Endodermal cell (in vitro differentiated cells): ENCODE measurements at places on chromosomes 5 and 9.

DNA sequence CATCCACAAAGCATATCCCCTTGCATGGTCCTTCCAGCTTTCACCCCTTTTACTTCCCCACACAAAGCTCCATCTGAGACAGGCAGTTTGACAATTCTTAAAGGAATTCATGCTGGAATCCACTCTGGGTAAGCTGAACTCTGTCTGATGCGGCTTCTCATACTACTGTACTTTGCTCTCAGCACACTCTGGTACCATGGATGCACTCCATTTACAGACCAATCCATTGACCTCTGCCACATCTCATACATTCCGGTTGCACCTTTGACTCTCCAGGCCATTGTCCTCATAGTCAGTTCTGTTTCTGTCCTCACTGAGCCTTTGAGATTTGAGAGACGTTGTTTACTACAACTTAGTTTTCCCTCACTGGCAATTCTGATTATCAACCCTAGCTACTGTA is 12.2 kb downstream of the SPATA9 start:
- DNase-seq, result no peak

DNA sequence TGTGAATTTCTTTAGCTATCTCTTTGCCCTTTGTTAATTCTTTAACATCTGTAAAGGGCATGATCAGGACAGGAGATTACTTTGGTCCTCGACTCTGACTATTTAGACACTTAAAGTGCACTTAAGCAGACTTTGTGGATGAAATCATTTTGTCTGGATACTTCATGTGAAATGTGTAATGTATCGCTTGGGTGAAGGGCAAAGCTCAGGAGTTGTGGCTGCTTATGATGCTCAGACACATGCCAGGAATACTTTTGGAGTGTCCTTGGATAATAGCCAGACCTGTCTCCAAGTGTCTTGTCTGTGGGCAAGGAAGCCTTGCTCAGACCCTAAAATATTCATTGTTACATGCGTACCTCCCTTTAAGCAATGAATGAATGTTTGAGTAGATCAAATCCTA is 87.8 kb downstream of the RAI14 start:
- DNase-seq, result no peak

DNA sequence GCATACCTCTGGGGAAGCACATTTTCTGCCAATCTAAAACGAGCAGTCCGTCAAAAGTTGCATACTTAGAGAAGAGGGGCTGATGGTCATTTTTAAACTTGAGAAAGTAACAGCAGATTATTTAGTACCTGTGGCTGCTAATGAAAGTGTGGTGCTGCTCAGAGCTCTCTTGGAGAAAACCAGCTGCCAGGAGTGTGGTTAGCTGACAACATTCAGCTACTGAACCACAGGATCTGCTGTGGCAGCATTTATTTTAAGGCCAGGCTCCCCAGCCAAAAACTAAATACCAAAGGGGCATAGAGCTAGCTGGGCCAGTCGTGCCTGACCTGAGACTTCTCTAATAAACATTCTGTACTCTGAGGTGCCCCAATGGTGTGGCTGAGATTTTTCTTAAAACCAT is 203.6 kb downstream of the EDIL3 start:
- DNase-seq, result no peak

DNA sequence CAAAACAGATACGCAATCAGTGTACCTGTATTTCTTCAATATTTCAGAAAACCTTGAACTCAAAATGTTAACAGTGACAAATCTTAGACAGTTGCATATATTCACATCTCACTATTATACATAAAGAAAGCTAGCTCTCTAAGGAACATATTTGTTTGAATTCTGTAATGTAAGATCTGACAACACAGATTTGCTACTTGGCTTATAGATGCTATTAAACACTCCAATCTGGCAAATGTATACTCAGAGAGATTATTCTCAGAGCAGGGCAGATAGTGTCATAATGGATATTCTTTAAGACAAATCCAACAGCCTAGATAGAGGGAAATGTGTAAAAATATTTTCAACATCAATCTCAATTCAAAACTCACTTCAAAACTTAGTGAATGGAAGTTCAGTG is 794.5 kb upstream of the CDH9 start:
- DNase-seq, result no peak

GRCh38 chr5:160310552-160311295 is 1.6 kb downstream of the CCNJL start:
- peak; percentile 65 for DNase-seq

DNA sequence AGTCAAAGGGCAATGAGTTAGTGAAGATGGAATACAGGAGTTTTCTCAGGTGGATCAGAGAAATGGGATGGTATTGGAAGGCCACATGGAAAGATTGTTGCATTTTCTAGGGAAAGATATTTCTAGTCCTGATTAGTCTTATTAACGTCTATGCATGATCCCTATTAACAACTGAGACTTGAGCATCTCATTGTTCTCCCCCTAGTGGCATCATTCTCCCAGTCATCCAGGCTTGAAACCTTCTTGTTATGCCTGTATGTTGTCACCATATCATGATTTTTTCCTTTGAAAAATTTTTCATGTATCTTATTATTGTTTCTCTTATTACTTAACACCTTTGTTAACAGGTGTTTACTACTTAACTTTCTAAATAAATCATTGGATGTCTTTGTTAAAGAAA is 34.4 kb downstream of the KIF2A start:
- no peak for DNase-seq

DNA sequence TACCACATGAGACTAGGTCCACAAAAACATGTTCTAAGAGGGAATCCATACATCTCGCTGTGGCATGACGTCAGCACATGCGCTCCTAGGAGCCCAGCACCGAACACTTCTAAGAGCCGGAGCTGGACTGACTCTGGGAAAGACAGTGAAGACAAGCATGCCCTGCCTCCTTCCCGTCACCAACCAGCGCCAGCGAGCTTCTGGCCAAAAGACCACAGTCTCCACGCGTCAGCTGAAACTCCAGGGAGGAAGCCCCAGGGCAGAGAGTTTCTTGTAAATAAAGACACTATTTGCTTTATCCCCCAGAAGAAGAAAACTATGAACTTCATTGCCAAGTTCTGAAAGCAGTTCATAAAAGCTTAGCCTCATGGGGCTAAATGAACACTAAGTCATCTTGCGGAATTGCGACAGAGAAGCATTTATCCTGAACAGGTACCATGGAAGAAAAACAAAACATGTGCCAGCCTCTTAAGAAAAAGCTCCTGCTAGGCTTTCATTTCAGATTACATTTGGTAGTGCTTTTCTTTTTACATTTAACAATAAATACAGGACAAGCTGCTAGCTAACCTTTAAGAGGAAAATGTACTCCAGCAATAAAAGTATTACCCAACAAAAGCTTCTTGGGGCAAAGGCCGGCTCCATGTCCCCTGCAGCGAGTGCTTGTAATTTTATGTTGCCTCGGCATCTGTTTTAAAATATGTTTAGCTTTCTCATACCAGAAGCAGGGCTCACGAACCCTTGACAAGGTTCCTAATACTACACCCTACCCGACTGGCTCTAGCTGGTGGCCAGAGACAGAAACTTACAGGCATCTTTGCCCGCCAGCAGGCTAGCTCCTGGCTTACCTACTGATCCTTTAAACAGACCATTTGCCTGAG is 96.5 kb downstream of the PRRT1B start:
- DNase-seq, result no peak

- peak; percentile 89 for DNase-seq
Observed at GRCh38 chr5:112995764-112996618, 19.4 kb downstream of the DCP2 start.

DNA sequence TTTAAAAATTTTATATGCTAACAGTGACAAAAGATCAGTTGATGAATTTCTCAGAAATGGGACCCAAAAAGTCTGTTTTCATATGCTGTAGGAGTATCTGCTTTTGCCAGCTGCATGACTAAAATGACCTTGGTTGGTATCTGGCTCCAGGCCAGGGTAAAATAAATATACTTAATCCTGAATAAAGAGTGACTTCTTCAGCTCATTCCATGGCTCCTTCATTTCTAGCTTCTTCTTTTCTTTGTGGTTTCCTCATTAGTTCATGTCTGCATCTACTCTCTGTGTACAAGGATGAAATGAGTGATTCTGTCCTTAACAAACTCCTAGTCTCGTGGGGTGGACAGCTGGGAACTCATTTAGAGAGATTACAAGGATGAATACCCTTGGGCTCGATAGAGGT is 36.0 kb downstream of the RCL1 start:
- no peak for DNase-seq

- DNase-seq, result no peak
Observed at GRCh38 chr5:59421986-59422941, 471.3 kb downstream of the PDE4D start.

- DNase-seq, result no peak
Observed at GRCh38 chr5:78300464-78301045, 6.1 kb upstream of the AP3B1 start.

GRCh38 chr5:140423609-140424008 is 22.0 kb downstream of the ANKHD1 start:
- DNase-seq, result no peak

GRCh38 chr5:113759505-113759904 is 246.0 kb downstream of the YTHDC2 start:
- DNase-seq, result no peak

DNA sequence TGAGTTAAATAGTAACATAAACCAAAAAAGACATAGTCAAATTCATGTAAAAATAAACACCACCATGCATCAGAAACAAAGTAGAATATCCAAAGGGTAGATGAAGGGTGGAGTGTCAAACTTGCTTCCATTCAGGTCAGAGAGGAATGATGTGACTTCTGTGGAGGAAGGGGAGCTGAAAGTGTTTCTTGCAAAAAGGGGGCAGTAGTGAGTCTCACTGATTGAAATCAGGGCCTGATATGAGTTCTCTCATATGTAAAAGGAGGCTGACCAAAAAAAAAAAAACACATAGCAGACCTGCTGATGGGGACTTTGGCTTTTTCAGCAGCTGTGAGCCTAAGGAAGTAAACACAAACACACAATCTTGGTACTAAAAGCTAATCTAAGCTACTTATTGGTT is 38.8 kb upstream of the RGMB start:
- no peak for DNase-seq

DNA sequence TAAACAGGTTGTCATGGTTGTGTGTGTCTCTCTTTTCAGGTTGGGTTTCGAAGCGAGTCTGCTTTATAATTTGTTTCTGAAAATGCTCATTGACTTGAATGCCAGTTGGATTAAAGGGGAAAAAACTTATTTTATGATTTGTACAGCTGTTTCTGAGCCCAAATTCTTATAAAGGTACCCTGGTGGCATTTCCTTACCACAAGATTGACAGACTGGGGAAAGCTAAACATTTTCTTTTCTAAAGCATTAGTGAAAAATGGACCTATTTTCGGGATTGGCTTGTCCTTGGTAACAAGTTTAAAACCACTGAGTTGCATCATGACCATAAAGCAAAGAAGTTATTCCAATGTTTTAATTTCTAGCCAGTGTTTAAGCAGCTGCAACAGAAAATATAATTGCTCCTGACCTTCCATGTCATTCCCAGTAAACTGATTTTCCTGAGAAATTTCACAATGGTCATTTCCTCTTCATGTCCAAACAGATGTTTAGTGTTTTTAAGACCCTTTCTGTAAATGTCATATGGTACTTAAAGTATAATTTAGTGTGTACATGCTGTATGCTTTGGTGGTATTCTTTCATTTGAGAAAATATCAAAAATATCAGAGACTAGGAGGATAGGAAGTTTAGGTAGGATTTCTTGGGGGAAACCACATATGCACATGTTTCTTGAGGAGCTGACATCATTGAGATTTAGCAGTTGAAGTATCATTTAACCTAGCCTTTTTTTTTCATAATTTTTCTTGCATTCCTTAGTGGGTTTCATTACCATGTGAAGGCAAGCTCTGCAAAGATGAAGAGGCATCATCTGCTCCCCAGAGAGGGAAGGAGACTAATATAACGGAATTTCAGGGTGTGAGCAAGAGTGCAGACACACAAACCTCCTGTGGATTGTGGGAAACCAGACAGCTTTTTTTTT is 667.1 kb upstream of the RGMB start:
- DNase-seq, result no peak

- no peak for DNase-seq
Observed at GRCh38 chr9:34098307-34098706, 28.2 kb downstream of the DCAF12 start.

GRCh38 chr5:53249529-53250200 is 140.1 kb upstream of the MOCS2 start:
- DNase-seq, result no peak

- no peak for DNase-seq
Observed at GRCh38 chr9:134601764-134602163, 39.8 kb upstream of the COL5A1 start.

- DNase-seq, result peak; percentile 59
Observed at GRCh38 chr5:97986069-97986468, 787.4 kb upstream of the RGMB start.

GRCh38 chr9:131404987-131405386 is 11.1 kb downstream of the PRRC2B start:
- no peak for DNase-seq

GRCh38 chr9:13213337-13213736 is 66.2 kb downstream of the MPDZ start:
- no peak for DNase-seq

DNA sequence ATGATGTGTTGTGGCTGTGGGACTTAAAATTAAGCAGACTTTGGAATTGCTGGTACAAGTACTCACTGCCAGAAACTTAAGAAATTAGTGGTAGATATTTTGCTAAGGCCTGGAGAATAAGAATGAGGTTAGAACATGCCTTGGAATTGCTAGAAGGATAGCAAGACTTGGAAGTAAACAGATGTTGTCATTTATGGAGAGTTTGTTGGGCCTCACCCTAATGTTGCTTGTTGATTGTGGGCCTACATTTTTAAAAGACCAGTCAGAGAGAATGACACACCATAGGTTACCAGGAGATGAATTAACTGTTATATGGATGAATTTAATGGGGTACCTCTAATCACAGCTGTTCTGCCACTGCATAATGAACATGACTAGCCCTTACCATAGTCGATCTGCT is 120.1 kb upstream of the GAS1 start:
- no peak for DNase-seq

GRCh38 chr9:99736291-99736690 is 85.4 kb upstream of the NR4A3 start:
- no peak for DNase-seq

GRCh38 chr5:106877881-106878280 is 792.9 kb downstream of the EFNA5 start:
- DNase-seq, result no peak

- DNase-seq, result no peak
Observed at GRCh38 chr5:145983446-145983845, 47.1 kb downstream of the SH3RF2 start.

DNA sequence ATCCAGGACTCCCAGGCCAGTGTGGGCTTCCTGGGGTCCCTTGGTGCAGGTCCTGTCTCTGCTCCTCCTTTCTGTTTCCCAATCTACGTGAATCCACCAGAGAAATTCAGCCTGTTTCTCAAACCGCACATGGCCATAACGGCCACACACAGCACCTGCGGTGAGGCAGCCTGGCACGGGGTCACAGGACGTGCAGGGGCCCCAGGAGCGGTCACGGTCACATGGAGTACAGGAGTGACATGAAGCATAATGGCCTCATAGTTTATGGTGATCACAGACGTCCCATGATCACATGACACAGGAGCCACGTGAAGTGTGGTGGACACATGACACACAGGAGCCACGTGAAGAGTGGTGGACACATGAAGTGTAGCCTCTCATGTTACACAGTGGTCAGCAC is 248.5 kb upstream of the IRX4 start:
- no peak for DNase-seq

GRCh38 chr5:172571413-172571812 is 69.7 kb upstream of the NEURL1B start:
- DNase-seq, result no peak
